WTC11 (cell line): ENCODE measurements at places on chromosomes 3 and 15. TPM values are rescaled to one million over a fixed set of nuclear protein-coding genes. Genes with fewer than 3 reads are reported as not detected.

The SLC12A1 gene
- total RNA-seq: 0.15 to 0.39 TPM (median 0.39 TPM) in 3 replicates

The LINGO1 gene
- 51.3 to 60.5 TPM (median 58.9 TPM) in 3 replicates for total RNA-seq

The CASR gene
- total RNA-seq: 0.16 to 0.24 TPM (median 0.21 TPM) in 3 replicates

The AADACL2 gene
- not detected in 3 replicates for total RNA-seq

GRCh38 chr3:131349946-131350347 is 31.6 kb upstream of the NUDT16 start:
- DNase-seq: no peak

DNA sequence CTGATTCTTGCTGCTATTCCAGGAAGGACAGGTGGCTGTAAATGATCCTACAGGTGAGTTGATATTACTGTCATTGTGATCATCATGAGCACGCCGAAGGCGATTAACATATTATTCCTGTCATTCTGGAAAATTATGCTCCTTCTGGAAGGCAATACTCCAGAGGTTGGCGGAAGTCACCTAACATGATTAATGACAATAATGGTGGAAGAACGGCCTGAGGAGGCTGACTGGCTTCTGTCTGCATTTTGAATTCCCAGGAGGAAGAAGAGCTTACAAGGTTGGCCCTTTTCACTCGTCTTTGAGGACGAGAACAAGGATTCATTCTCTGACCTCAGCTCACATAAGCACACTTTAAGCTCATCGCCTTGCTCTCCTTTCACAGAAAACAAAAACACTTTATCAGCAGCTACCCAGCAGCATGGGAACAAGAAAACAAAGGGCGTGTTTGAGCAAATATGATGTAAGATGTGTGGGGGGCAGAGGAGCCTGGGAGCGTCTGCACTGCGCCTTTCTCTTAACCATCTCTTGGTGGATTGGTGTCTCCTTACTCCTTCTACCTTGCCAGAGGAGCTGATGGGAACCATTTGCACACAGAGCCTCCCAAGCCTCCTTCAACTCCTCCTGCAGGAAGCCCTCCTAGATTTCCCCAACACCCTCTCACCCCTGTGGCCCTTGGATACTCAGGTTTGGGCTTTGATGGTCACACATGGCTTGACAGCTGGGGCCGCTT is 23.0 kb downstream of the ACSBG1 start:
- DNase-seq: no peak

DNA sequence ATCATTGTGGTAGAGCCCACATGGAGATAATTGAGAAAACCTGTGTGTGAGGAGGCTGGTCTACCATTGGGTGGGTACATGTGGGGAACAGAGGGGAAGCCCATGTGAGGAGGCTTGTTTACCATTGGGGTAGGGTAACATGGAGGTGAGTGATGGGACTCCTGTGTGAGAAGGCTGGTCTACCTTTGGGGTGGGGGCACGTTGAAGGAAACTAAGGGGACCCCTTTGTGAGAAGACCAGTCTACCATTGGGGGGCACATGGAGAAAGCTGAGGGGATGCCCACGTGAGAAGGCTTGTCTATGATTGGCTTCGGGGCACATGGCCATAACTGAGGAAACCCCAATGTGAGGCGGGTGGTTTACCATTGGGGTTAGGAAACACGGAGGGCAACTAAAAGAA is 158.5 kb downstream of the FBLN2 start:
- no peak for DNase-seq

DNA sequence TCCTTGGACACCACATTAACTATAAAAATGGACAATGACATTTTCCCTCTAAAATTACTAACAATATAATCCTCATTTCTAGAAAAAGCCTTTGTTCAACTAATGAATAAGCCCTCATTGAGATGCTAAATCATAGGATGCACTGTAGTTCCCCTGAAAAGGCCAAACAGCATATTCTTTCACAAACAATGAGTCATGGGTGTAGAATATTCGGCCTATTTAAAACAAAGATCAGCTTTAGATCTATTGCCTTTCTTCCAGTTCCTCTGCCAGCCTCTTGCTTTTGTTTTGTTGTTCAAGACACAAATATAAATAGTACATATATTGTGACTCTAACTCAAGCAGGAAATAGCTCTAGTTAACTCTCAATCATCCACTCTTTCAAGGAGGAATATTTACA is 82.5 kb downstream of the ADAM10 start:
- no peak for DNase-seq
